ENCODE measurements at places on chromosomes 7 and 10.

DNA sequence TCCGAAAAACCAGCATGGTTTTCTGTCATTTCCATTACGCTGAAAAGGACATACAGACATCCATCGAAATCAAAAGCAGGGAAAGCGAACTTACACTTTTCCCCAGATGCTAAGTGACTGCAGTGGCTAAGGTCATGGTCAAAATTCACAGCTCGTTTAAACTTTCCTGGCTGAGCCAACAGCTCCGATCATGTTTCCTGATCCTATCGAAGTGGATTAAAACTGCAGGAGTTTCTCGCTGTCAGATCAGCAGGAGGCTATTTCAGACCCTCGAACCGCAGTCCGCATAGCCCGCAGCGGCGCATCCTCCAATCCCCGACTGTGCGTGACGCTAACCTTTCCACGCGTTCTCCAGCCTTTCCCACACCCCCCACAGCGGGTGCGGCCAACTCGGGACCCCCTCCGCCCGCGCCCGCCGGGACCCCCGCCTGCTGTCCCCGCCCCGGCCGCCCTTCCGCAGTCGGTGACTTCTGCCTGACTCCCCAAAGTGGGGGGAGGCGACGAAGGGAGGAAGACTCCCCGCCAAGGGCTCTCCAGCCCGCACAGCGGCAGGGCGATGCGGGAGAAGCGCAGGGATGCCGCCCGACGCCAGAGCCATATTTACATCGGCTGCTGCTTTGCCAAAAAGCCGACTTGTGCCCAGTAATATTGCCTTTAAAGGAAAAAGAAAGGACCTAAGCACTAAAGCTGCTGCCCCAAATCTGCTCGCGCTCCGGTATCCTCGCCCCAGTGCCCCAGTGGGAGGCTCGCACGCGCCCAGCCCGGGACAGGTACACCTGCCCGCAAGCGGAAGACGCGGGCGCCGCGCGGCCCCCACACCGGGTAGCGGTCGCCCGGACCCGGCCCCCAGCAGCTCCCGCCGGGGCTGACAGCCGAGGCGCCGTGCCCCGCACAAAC is 1.2 kb downstream of the PIP4K2A start:
- peak; percentile 43 for DNase-seq

DNA sequence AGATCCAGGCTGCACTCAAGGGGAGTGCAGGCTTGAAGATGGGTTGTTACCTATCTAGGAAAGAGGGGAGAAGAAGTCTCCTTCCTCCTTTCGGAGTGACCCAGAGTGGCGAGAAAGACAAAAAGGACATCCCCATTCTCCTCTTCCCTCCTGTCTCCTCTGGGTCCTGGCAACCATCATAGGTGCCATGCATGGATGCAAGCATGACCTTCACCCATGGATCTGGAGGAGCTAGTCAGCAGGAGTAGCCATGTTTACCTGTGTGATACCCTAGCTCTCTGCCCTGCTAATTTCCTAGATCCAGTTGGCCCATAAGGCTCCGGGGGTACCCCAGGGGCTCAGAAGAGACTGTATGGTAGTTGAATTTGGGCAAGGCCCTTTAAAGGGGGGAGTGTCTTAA is 17.2 kb upstream of the CROT start:
- DNase-seq = no peak

GRCh38 chr7:111650456-111650999 is 88.2 kb upstream of the IMMP2L start:
- no peak for DNase-seq

- DNase-seq = no peak
Measured at GRCh38 chr7:25194036-25194435, 34.2 kb downstream of the NPVF start.

DNA sequence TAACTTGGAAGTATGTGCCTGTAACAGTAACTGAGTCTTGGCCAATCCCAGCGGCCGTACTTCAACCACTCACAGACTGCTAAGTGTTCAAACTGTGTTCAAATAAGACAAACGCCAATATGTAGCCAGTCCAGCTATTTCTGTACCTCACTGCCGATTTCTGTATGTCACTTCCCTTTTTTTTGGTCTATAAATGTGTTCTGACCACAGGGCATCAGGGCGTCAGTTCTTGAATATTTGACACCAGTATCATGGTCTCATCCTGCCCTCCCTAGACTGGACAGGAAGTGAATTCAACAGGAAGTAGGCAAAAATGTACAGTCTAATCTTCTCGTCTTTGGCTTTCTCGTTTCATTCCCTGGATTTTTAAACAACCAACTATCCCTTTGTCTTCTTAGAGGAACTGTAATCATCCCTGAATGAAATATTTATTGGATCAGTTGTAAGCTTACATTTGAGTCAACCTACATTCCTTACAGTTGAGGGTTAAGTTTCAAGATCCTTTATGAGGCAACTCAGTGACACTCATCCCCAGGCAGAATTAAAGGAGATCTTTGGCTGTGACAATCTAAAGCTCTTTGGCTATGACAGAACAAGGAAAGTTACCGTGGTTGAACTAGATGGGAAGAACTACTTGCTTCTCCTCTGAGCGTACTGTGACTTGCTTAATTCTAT is 232.7 kb downstream of the NSUN6 start:
- no peak for DNase-seq

DNA sequence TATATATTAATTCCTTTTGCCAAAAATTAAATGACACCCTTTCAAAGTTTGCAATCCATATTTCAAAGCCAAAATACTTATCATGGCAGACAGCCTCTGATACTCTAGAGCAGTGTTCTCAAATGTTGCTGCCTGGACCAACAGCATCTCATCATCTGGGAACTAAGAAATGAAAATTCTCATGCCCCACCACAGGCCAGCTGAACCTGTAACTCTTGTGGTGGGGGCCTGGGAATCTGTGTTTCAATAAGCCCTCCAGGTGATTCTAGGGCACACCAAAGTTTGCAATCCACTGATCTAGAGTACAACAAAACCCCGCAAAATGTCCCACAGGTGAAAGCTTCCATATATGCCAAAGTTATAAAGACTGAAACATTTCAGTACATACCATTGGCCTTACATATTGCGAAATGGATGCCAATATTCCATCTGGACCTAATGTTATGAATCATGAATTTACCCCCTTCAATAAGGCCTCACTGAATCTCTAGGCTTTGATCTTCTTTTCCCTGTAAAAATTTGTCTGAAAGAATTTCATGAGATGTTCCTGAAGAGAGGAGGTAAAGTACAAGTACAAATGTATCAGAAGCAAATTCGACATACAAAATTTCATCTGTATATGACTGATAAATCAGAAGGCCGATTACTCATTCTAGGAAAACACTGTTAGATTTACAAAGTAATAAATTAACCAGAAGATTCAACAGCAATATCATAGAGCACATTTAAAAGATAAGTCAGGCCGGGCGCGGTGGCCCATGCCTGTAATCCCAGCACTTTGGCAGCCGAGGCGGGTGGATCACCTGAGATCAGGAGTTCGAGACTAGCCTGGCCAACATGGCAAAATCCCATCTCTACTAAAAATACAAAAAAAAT is 25.3 kb upstream of the EPC1 start:
- no peak for DNase-seq

DNA sequence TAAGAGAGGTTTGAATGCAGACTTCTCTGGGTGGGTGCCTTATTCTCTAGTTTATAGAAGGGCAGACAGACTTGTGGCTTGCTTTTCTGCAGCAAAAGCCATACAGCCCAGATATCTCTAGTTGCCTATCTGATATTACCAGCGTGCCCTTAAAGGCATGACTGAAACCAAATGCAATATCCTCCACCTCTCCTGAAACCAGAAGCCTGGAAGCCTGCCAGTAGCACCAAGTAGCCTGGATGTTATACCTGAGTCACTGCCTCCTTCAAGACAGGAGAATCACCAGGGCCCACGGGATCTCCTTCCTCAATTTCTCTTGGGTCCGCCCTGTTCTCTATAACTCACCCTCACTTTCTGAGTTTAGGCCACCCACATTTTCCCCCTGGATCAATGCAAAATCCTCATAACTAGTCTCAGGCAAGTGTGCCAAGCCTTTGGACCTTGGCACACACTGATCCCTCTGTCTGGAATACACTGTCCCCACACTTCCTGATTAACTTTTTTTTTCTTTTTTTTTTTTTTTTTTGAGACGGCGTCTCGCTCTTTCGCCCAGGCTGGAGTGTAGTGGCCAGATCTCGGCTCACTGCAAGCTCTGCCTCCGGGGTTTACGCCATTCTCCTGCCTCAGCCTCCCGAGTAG is 638.4 kb downstream of the GALNT17 start:
- no peak for DNase-seq

DNA sequence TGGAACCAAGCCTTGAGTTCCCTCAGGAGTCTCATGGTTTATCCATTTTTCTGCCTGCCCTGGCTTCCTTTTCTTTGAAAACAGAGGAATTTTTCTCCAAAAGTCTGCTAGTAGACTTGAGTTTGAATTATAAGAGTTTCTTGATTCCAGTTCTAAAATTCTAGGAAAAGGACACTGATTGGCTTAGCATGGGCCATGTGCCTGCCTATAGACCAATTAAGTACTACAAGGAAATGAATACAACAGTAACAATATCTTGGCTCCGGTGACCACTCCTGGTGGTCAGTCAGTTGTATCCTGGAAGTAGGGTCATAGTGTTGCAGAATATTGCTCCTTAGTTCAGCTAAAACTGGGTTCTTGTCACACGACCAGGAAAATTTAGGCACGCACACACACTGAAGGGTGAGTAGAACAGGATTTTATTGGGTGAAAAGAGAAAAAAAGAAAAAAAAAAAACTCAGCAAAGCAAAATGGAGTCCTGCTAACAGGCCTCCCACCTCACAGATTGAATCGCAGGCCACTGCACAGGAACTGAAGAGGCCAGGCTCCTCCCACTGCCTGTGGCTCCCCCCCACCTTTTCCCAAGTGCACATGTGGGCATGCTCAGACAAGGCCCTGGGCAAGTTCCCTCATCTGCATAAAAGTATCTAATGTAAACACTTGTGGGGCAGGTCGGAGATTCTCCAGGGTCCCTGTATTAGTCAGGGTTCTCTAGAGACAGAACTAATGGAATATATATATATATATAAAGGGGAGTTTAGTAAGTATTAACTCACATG is 155.1 kb downstream of the LYZL1 start:
- DNase-seq = no peak

DNA sequence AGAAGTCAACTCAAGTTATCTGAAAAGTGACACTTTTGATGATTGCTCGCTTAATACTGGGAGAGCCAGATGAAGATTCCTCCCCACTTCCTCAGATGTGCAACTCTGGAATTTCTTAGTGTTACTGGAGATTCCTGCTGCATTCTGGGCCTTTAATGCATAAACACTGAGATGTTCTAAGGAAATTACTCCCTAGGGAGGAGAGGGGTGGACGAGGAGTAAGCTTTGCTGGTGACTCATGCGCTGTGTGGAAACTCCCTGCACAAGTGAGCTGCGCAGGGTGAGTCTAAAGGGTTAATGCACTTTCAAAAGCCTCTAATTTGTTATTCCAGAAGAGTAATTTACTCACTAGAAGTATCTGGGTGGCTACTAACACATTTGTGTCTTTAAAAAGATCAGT is 46.3 kb downstream of the EGFR start:
- no peak for DNase-seq

- DNase-seq = no peak
Measured at GRCh38 chr10:60729106-60729505, 49.2 kb upstream of the CDK1 start.

DNA sequence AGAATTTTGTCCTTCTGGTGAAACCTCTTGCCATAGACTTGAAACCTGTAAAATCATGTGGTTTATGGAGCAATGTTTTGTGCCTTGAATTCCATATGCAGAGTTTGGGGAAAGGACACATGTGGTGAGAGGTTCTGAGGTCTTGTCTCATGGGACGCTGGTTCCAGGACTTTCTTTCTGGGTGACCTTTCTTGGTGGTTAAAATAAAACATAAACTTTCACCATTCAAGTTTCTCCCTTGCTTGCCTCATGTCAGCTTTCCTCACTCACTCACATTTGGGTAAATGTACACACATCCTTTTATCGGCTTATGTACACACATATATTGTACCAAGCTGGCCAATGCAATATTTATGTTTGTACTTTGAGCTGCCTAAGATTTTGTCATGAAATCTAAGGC is 144.9 kb upstream of the CELF2 start:
- DNase-seq = no peak

GRCh38 chr10:86779220-86780017 is 23.0 kb downstream of the BMPR1A start:
- no peak for DNase-seq

- DNase-seq = no peak
Measured at GRCh38 chr7:115359119-115359518, 437.2 kb downstream of the MDFIC start.

- DNase-seq = no peak
Measured at GRCh38 chr7:32298408-32299132, 191.6 kb downstream of the LSM5 start.

DNA sequence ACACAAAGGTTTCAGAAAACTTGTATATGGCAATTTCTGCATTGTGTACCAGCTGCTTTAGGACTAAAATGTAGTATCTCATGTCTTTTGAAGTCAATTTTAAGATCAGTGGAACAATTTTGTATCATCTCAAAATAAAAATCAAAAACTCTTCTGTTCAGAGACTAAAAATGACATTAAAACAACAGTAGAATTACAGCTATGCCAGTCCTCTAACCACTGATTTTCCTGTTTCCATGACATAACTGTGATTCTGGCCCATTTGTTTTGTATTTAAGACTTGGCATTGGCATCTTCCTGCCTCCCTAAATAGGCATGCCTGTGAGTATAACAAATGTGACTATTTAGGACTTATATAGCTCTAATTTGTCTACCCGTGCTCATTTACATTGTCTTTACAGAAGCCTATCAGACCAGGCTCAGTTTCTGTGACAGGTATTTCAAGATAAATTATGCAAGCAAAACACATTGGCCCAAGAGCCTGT is 29.1 kb upstream of the VPS41 start:
- no peak for DNase-seq

DNA sequence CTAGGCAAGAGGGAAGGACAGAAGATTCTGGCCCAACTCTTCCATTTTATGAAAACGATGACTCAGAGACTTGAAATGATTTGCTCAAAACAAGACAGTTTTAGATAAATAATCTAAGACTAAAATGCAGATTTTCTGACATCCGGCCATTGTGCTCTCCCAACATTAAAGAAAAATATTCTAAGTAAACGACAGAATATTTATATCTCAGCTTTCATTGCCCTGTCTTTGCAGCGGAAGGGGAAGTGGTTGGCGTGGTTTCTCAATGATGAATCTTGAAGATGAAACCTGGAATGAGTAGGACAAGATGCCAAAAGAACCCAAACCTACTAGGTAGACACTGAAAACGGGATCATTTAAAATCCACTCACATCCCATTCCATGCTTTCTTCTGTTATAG is 28.9 kb upstream of the NPY start:
- peak; percentile 21 for DNase-seq

DNA sequence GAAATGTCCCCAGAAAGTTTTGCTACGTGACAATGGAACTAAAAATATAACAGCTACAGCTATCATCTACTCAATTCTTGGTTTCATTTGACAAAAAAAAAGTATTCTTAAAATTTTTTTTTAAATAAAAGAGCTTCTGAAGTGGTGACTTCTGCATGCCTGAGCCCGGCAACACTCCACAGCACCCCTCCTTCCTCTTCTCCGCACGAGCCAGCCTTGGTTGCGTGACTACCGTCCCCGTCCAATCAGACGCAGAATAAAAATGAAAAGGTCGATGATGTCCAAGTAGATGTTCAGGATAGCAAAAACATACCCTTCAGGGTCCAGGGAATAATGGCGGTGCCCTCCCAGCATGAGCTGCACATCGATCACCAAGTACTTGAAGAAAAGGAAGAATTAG is 34.5 kb upstream of the GATAD1 start:
- DNase-seq = no peak
